ENCODE measurements at places on chromosomes 2 and 18. TPM values are rescaled to one million over a fixed set of nuclear protein-coding genes. Genes with fewer than 3 reads are reported as not detected.

Gene TSHZ1
- 22.5 TPM for polyA plus RNA-seq

DNA sequence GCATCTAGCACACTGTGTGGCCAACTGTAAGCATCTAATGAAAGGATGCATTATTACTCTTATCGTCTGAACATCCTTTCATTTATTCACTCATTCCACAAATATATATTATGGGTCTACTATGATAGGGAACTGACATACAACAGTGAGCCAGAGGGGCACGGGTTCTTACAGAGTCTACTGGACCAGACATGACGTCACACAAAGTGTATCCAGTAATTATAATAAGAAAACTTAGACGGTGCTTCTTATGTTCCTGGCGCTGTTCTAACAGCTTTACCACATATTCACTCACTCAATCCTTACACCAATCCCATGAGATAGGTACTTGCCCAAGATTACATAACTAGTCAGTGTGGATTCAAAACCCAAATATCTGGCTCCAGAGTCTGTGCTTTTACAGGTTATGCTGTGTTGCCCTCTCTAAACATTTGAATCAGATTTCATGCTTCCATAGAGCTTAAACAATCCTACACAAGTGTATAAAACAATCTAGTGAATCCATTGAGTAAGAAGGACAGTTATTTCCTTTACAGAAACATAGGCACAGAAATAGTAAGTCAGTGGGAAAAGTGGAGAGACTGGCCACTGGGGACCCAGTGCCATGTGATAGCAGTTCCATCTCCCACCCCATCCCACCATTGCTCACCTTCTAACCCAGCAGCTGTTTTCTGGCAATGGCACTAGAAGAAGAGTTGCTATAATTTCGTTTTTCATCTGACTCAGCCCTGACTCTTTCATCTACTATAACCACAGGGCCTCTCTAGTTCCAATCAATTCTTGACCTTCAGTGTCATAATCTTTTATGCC, 24.2 kb upstream of the ARL5A start:
- DNase-seq, result no peak

GRCh38 chr18:77218642-77219041, 31.0 kb upstream of the GALR1 start:
- DNase-seq, result no peak

Gene GBX2
- not detected for polyA plus RNA-seq

DNA sequence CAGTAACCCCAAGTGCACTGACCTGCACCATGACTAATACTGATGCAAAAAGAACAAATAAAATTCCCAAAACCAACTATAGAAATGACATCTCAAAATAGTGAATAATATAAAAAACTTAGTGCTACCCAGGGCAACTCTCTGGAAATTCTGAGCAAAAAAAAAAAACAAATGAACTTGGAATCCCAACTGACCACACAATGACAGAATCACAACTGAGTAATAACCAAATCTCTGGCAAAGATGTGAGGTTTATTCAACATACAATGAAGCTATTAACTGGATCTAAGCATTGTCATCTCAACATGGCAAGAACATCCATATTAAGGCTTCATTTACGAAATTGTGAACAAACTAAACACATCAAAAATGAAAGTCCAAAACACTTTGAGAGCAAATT, 22.7 kb downstream of the EXOC6B start:
- DNase-seq, result no peak

GRCh38 chr2:60215386-60215901, 338.0 kb downstream of the BCL11A start:
- no peak for DNase-seq

GRCh38 chr2:39568116-39568515, 97.6 kb upstream of the TMEM178A start:
- peak; percentile 25 for DNase-seq

Gene ARHGEF4
- polyA plus RNA-seq, result 18.2 TPM

Gene ADI1
- 78.3 TPM for polyA plus RNA-seq

Gene RNF144A
- polyA plus RNA-seq, result 4.3 TPM

Gene TEX44
- polyA plus RNA-seq, result not detected

- no peak for DNase-seq
Measured at GRCh38 chr2:105439141-105439540, 40.3 kb upstream of the FHL2 start.

- no peak for DNase-seq
Measured at GRCh38 chr18:68083776-68084175, 567.3 kb upstream of the DSEL start.

Gene C2orf68
- 20.0 TPM for polyA plus RNA-seq

- DNase-seq, result no peak
Measured at GRCh38 chr2:209322905-209323512, 100.8 kb upstream of the MAP2 start.

Gene SERPINB10
- polyA plus RNA-seq, result not detected

GRCh38 chr2:225994748-225995405, 595.4 kb downstream of the NYAP2 start:
- no peak for DNase-seq

Gene GPAT2
- polyA plus RNA-seq, result 4.9 TPM

Gene SH3RF3
- 12.6 TPM for polyA plus RNA-seq

Gene NDUFV2
- polyA plus RNA-seq, result 143 TPM

DNA sequence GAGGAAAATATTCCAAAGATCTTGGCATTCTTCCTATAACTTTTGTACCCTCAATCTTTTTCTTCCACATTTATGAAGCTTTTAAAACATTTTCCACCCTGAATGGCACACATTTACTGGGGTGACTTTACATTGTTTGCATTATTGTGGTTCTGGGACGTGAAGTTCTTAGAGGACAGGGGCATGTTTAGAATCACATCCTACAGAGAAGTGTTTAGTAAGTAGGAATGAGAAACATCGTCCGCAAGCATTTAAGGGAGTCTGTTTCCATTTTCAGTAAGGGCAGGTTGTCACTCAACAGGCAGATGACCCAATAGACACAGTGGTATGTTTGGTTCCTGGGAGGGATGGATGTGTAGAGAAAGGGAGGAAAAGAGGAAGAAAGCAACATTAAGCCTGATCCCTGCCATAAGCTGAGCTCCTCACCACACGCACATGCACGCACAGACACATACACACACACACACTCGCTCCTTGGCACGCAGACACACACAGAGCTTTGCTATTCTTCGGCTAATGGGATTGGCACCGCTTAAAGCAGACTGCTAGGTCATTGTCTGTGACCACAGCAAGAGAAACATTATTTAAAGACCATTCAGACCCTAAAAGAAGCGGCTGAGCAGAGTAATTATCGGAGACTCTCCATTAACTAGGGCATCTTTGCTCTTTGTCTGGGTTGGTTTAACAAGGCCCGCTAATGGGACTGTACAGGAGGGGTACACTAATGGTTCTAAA, 14.2 kb upstream of the PLEKHM3 start:
- DNase-seq, result no peak

DNA sequence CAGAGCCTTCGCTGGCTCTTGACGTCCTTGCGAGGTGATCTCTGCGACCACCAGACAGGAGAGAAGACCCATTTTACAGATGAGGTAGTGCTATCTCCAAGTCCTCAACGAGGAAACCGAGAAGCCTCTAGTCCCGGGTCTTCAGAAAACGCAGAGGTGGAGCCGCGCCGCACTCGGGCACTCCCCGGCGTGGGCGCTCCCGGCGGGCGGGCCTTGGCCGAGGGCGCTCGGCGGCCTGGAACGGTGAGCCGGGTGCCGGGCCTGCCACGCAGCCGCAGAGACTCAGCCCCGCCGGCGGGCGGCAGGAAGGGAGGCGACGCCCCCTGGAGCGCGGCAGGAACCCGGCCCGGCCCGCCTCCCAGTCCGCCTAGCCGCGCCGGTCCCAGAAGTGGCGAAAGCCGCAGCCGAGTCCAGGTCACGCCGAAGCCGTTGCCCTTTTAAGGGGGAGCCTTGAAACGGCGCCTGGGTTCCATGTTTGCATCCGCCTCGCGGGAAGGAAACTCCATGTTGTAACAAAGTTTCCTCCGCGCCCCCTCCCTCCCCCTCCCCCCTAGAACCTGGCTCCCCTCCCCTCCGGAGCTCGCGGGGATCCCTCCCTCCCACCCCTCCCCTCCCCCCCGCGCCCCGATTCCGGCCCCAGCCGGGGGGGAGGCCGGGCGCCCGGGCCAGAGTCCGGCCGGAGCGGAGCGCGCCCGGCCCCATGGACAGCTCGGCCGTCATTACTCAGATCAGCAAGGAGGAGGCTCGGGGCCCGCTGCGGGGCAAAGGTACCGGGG, at the start of gene CTDSP1:
Gene CTDSP1, plus strand, starts transcription at position 478 of the 776 bp plus-strand sequence. Its CDS starts 223 bp downstream, at position 701.
- peak; percentile 94 for DNase-seq

DNA sequence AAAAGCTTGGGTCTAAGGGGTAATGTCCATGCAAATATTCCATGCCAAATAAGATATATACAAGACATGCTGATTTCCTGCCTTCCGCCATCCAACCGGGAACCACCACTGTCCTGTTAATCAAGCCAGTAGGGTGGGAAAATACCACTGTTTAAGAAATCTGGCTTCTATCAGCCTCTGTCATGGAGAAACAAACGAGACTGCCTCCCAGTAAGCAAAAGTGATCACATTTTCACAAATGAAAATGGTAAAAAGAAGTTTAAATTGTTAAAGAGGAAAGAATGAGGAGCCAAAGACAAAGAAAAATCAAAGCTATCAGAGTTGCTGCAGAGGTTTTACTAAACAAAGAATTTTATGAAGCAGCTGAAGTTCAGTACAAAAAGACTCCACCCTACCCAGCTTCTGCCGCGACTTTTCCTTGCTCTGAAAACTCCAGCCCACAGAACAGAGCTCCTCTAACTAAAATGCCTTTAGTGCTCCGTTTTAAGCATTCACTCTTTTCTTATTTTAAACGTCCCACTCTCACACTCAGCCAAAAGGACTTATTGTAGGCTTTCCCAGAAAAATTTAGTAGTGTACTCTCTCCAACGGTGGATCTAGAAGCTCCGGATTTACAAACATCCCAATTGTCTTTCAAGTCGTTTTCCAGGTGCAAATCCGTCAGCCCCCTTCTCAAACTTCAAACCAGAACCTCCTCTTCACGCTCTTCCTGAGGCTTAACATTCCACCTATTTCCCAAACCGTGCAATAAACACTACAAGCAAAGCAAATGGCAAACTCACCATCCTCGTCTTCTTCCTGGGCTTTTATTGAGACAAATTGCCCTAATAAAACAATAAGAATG, 613 bp downstream of the COL5A2 start:
- peak; percentile 69 for DNase-seq

Gene FAM228A
- 0.70 TPM for polyA plus RNA-seq

DNA sequence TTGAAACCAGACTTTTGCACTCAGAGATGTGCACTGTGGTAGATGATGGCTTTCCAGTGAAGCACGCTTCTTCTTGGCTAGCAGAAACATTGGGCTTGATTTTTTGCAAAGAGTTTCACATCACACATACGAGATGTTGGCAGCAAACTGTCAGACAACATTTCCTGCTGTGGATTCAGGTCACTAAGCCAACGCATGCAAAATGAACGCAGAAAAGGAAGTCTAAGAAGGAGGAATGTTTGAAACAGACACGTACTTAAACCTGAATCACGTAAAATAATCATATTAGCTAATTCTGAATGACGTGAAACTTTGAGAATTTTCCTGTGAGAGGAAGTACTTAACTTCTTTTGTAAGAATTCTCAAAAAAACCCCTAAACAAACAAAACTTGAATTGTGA, 88.1 kb downstream of the EPB41L3 start:
- DNase-seq, result no peak

Gene PSTPIP2
- 4.7 TPM for polyA plus RNA-seq

DNA sequence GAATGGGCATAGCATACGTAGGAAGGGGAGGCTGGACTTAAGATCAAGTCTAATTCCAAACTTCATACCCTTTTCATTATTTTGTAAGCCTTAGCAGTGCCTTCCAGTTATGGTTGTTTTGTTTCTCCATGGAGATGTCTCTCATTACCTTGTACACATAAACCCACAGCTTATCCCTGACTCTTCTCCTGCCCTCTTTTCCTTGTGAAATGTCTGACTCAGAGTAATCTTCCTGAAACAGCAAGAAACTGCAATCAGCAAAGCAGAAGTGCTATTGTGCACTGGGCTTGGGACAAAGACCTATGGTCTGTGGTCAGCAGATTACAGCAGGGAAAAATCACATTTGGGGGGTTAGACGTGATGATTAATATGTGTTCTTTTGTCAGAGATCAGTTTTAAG, 176.7 kb downstream of the IKZF2 start:
- no peak for DNase-seq

Gene GPR39
- 1.4 TPM for polyA plus RNA-seq

GRCh38 chr2:230697676-230698075, 15.0 kb upstream of the CAB39 start:
- no peak for DNase-seq

- no peak for DNase-seq
Measured at GRCh38 chr2:72112401-72112800, 35.3 kb downstream of the CYP26B1 start.

DNA sequence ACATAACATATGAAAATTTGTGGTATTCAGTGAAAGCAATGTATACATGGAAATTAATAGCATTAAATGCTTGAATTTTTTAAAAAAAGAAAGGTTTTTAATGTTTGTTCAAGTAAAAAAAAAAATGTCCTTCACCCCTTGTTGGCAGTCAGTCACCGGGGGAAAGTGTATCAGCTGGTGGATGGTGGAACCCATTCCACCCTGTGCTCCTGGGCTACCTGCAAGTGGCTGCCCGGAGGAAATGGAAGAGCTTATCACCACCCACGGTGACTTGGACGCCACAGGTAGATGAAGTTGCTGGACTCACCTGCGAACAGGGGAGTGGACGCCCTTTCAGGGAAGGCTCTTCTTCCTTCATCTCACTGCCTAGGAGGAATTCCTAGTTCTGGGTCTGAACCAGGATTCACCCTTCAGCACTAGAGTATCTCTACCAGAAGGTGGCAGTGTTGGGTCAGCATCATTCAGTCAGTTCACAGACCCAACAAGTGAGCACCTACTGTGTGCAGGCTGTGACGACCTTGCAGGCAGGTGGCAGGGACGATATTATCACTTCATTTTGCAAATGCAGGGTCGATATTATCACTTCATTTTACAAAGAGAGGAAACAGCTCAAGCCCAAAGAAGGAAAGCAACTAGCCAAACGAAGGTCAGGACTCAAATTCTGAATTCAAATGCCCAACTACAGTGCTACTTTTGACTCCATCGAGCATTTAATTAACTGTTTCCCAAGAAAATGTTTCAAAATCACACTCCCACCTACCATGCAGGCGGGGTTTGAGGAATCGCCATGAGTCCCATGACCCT, 35.8 kb downstream of the CIB4 start:
- DNase-seq, result no peak

DNA sequence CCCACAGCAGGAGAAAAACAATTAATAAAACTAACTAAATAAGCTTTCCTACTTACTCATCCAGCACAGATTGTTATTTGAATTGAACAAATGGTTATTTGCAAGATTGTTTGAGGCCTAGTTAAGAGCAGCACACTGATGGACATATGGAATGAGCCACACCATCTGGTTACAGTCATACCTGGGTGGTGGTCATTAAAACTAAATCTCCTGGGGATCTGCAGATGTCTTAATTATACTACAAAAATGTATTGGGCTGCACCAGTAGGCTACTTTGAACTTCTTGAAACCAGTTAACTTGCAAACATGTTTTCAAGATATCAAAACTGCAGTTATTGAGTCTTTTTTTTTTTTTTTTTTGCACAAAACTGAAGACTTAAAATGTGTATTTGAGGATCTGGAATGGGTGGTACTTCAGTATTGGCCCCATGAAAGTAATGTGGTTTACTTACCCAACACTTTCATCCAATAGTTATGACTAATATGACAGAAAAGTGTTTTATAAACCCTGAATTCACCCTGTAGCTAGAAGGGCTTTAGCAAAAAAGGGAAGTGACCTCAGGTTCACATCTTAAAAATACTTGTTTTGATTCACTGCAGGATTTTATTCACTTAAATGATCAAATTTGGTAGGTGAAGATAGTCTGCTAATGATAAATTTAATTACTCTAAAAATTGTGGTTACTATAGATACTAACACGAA, 10.8 kb downstream of the AGFG1 start:
- DNase-seq, result no peak

Gene TMX3
- 19.9 TPM for polyA plus RNA-seq

- DNase-seq, result no peak
Measured at GRCh38 chr2:1268034-1268433, 145.2 kb upstream of the TPO start.
